ENCODE measurements at places on chromosomes 6 and 20.

DNA sequence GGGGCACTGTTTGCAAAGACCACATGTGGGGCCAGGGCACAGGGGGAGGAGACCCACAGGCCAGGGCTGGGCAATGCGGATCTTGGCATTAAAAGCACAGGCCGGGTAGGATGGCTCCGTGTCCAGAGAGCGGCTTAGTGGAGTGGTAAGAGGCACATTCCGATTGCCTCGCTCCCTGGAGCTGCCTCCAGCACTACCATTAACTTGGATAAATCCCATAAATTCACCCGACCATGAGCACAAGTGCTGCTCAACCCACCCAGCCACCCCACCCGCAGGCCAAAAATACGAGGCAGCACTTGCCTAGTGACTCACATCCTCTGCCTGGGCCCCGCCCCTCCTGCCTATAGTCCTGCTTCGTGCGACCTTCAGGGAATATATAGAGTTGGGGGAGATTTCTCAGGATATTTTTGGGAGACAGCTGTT is 67.5 kb upstream of the QKI start:
- DNase-seq = no peak

- DNase-seq = no peak
Observed at GRCh38 chr6:149452037-149452939, 32.5 kb downstream of the ZC3H12D start.

GRCh38 chr6:116088946-116089345 is 11.7 kb upstream of the NT5DC1 start:
- DNase-seq = no peak

DNA sequence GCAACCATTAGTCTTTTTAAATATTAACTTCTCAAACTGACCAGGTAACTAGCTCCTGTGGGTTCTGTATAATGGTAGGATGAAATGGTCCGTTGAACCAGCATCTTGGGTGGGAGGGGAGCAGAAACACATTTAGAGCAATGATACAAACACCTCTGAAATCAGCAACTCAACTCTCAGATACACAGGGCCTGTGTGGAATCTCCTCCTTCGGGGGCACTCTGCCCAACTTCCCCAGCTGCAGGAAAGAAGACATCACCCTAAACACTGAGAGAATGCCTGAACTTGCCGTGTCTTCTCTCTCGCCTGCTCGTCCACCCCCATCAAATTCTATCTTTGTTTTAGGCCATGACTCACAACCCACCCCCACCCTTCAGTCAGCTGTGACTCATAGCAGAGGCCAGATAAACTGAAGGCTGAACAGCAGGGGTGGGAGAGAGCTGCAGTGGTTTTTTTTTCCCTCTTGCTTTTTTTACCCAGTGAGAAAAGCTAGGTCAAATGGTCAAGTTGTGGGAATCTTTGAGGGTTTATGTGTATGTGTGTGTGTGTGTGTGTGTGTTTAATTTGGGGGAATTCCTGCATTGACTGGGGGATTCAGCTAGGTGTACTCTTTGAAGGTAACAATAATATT is 593.4 kb upstream of the JAG1 start:
- DNase-seq = no peak

- DNase-seq = no peak
Observed at GRCh38 chr20:47854687-47855212, 69.5 kb upstream of the SULF2 start.

DNA sequence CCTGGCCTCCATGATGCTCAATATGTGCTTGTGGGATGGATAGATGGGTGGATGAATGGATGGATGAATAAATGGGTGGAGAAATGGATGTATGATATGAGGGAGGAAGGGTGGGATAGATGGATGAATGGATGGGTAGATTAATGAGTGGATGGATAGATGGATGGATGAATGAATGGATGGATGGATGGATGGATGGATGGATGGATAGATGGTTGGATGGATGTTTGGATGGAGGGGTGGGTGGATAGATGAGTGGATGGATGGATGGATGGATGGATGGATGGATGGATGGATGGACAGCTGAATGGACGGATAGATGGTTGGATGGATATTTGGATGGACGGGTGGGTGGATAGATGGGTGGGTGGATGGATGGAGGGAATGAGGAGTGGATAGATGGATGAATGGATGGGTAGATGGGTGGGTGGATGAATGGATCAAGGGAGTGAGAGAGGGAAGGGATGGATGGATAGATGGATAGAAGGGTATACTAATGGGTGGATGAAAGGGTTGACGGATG is 139.4 kb downstream of the CEBPB start:
- no peak for DNase-seq

DNA sequence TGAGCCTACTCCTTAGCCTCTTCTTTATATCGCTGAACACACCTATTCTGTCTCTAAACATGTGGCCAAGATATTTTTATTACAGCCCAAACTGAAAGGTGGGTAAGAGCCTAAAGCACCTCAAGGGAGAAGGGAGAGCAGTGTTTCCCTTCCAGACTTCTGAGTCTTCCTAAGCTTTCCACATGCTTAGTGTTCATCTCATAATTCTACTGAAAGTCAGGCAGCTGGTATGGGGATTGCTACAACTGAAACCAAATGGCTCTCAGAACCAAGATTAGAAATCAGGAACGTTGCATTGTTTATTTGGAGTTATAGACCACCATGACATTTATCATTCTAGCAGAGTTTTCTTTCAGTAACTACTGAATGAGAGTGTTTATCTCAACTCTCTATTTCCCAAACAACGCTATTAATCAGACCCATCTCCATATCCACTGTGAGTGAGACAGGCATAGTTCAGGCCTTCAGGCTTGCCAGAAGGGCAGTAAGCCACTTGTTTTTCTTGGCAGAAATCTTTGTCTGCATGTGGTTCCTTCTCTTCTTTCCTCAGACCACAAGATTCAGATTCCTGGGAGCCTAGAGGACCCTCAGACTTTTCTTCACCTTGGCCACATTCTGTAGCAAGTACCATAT is 22.8 kb downstream of the VGLL2 start:
- DNase-seq = no peak

GRCh38 chr6:43742931-43743632 is 26.9 kb upstream of the VEGFA start:
- no peak for DNase-seq

DNA sequence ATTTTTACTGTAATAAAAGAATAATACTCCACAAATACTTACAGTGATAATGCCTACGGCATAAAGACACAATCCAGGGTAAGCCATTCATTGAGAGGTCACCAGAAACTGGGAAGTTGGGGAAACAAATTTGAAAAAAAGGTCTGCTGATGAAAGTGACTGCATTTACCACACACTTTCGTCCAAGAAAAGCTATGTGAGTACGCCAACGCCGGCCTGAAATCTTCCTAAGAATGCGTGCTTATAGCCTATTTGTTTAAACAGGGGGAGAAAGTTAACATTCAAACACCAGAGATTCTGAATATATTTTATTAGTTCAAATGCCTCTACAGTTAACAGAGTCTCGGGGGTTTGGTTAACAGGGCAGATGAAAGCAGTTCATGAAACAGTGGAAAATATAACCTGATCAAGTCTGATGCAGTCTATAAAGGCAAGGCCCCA is 657 bp upstream of the LTV1 start:
- no peak for DNase-seq

DNA sequence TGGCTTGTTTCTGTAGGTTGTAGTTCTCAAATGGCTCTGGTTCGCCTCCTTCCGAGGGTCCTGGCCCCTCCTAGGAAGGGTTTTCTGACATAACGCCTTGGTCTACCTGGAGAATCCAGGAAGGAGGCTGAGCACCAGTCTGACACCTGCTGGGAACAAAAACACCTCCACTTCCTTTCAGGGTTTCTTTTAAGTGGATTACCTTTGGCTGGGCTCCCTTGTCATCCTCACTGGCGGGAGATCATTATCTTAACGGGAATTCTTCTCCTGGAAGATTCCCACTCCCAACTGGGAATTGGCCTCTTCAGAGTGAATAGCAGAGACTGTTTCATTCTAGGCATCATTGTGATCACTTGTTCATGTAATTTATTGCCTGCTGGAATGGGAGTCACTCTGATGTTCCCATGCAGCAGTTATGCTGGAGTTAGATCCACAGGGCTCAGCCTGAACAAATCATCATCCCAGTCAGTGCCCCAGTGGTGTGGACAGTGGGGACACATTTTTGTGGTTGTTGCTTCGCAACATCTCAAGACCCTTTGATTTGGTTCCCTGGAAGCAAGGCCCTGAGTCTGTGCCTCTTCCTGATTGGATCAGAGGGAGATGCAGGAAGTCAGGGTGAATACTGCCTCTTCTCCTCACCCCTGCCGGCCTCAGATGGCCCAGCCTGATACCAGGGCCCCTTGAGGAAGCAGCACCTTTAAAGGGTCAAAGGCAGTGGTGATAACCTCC is 49.1 kb downstream of the LYRM2 start:
- no peak for DNase-seq

Data from activated CD4-positive, alpha-beta T cell treated with anti-CD3 and anti-CD28 coated beads, Interleukin-2, amount 50 U/mL, for 48 hours (primary cell).